Stimulated activated CD8-positive, alpha-beta memory T cell treated with anti-CD3 and anti-CD28 coated beads, Interleukin-15, amount 100 ng/mL, for 4 hours (primary cell): ENCODE measurements at places on chromosomes 16 and 17.

DNA sequence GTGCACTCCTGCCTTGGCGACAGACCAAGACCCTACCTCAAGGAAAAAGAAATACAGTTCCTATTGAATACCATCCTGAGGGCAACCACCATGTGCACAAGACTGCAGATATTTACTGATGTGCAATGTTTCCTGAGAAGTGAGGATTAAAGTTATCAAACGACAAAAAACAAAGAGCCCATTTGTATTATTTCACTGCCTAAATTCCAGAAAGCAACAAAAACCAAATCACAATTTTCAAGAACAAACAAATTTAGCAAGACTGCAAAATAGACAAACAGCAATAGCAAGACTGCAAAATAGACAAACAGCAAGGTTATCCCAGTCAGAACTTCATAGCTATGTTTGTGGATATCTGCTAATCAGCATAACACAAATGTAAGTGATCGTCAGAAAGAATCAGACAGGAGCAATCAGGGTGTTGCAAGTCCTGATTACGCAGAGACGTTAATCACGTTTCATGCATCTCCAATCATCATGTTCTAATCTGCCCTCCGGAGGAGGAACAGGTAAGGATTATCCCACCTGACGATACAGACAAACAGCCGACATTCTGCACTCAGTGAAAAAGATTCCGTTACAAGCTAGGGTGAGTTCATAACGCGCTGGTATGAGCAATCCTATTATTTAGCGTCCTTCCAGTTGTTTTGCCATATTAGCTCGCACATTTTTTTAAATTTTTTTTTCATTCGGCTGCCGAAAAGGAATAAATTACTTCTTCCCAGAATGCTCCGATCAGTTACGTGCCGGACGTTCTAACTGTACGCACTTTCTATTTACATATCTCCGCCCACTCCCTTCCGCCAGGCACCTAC lies 2.9 kb downstream of the TMEM107 start:
- peak; percentile 80 for DNase-seq

DNA sequence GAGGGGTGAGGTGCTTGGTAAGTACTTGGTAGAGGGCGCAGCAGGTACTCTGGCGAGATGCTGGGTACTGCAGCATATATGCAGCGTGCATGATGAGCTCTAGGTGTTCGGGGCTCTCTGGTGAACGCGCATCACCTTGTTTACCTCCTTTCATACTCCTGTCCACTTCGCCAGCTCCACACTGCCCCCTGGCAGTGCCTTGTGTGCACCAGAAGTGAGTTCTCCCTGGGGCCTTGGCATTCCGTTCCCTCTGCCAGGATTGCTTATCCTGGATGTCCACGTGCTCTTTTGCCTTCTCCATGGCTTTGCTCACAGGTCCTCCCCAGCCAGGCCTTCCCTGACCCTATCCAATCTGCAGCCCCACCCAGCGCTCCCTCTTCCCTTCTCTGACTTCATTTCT lies 154.2 kb downstream of the MRM1 start:
- DNase-seq: peak; percentile 6

DNA sequence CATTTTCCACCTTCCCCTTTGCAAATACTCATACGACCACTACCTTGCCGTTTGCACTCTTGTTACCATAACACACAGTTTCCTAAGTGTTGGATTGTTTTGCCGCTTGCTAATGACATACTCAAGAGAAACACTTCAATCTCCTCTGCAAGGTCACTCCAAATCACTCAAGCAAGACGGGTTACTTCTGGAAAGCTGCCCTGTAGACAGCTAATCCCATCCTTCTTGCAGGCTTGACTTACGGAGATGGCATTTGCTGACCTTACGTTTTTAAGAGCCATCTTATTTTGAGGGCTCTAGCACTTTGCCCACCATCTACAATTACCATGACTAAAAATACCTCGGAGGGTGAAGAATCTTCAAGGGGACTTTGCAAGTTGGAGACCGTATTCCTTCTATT lies 46.2 kb downstream of the MYH3 start:
- no peak for DNase-seq

DNA sequence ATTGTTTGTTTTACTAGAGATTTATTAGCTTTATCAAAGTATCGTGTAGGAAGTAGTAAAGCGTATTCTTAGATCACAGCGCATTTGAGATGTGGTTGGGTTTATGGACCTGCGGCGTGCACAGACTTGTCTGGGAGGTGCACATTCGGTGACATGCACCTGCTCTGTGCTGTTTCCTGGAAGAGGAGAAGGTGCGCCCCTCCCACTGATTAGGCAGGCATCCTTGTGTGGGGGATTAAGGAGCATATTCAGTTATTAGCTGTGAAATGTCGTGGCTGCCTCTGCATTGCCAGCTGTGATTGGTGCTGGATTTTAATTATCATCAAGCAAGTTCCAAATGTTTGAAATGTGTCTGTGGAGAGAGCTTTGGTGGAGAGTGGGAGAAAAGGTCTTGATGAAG lies 903.8 kb upstream of the RBFOX1 start:
- no peak for DNase-seq

DNA sequence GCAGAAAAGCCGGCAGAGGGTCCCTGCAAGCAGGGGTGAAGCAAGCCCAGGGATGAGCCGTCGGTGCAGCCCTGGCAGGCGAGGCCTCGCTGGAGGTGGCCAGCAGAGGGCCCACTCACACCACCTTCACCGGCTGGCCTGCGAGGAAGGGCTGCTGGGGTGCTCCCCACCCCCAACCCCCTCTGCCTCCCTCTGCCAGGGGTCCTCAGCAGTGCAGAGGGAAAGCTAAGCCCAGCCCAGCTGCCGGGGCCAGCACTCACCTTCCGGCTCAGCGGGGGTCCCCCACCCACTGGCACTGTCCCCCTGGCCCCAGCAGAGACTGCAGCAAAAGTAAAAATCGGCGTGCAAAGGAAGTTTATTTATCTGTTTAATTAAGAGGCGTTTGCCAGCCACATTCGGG lies 113.4 kb downstream of the ENGASE start:
- no peak for DNase-seq

- DNase-seq: no peak
These were observed 55.1 kb downstream of the ATP2C2 start for GRCh38 chr16:84423416-84423837.

DNA sequence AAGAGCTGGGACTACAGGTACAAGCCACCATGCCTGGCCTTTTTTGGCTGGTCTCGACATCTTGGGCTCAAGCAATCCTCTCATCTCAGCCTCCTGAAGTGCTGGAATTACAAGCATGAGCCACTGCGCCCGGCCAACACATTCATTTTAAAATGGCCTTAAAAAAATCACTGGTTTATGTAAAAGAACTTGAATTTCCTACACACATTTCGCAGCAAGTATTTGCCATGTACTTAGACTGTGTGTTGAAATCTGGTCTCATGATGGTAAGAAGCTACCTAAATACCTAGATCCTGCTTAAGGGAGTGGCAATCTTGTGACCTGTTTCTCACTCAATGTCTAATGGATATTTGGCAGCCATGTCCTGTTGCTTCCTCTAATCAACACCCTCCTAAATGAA lies 8.5 kb upstream of the CYTH1 start:
- no peak for DNase-seq

DNA sequence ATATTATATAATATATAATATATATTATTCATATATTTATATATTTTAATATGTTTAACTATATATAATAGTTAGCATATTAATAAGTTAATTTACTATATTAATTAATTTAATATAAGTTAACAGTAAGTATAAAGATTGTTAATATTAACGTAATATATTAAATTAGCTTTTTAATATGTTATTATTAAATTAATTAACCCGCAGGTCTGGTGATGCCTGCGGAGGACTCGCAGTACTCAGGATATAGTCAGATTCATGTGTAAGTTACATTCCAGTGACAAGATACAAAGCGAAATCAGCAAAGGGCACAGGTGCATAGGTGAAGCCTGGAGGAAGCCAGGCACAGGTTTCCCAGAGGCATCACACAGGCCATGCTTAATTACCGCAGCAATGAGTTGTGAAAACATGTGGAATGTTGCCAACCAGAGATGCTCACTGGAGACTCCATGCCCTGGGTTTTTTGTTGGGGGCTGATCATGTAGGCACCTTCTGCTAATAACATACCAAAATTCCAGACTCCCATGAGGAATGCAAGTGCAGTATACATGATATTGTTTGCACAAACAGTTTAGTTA lies 130.4 kb upstream of the MPHOSPH6 start:
- no peak for DNase-seq

- DNase-seq: no peak
These were observed 16.0 kb upstream of the SP6 start for GRCh38 chr17:47866941-47867340.

- no peak for DNase-seq
These were observed 26.1 kb downstream of the MAPK8IP3 start for GRCh38 chr16:1732071-1732470.

GRCh38 chr17:36824678-36825101 lies 112.6 kb upstream of the LHX1 start:
- DNase-seq: no peak

GRCh38 chr16:22186517-22186916 lies 19.6 kb upstream of the EEF2K start:
- no peak for DNase-seq

DNA sequence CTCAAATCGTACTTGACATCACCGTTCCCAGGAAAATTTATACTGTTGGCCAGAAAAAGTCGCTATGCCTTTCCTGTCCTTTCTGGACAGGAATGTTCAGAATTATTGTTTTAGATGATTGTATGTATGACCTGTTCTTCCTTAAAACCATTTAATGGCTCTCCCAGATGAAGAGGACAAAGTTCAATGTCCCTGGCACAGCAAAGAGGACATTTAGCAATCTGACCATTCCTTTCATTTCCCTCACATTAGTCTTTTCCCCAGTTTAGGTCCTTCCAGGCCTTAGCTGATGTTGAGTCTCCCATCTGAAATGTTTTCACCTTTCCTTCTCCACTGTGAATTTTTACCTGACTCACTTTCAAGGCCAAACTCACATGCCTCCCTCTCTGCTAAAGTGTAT lies 938.9 kb downstream of the CDH11 start:
- DNase-seq: no peak

DNA sequence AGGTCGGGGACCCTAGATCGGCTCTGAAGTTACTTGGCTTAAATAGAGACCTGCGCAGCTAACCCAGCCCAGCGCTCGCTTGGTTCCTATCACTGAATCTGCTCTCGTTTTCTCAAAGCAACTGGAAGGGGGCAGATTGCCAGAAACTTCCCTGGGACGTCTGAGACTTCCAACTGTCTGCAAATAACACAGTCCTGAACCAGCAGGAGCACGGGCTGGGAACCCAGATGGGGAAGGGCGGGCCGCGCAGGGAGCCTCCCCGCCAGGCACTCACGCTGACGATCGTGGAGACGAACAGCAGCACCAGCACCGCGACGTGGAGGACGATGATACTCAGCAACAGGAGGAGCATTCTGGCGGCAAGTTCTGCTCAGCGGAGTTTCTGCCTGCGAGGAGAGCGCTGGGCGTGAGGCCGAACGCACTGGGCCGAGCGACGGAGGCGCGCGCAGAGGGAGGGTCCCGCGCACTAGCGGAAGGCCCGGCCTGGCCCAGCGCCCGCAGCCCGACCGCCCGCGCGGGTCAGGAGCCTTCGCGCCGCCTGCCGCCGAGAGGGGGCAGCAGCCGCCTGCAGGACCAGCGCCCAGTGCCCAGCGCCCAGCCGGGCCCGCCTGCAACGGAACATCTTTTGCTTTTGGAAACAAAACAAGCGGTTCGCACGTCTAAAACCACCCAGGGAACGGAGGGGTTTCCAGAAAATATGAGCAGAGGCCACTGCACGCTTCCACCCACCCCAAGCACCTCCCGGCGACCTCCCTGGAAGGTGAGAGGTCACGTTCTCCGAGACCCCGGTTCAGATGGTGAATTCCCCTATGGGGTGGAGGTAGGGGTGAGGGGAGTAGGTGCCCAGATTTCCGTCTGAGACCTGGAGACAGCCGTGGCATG lies 4.5 kb downstream of the PMP22 start:
- no peak for DNase-seq

DNA sequence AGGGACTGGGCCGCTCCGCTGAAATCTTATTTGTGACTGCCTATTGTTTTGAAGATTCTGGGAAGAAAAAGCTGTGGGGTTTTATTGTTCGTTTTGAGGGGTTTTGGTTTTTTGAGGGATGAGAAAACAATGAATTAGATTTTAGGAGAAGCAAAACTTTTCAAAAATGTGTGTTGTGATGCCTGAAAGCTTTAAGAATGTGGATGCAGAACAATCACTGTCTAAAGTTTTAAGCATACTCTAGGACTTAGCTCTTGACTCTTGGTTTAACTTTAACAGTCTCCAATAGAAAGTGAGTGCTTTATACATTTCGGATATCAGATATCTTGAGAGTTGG lies 899 bp downstream of the CFAP52 start:
- no peak for DNase-seq

- DNase-seq: no peak
These were observed 2.9 kb upstream of the GALK1 start for GRCh38 chr17:75767881-75768280.

DNA sequence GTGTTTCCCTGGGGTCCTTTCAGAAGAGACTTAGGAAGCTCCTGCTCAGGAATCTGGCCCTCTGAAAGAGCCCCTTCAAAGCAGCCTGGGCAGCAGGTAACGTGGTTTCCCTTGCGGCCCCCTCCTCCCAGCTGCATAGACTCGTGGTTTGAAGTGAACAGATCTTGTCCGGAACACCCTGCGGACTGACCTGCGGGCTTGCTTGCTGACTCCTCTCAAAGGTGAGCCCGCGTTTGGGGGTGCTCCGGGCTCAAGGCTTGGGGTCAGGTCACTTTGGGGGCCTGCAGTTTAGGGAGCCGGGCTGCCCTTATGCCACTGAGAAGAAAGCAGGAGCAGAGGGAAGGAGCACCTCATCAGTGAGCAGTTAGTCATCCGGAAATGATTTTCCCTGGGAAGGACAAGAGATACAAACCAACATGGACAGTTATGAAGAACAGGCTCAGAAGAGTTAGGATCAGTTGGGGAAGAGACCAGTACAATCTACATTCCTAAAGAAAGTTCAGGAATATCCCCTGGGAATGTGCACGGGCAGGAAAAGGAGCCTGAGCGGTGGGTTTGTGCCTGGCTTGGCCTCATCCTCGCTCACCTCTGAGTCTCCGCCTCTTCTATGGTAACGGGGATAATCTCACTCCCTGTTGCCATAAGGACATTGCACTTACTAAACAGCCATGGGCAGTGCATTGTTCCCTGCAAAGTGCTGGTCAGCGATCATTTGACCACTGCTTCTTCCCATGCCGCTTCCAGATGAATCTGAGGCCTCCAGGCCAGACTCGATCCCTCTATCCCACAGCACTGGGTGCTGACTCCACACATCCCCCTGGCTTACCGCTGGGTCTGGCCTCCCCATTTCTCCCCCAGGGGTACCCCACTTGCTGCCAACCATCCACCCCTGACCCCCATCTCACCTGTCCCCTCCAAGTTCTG lies 10.0 kb downstream of the LDHD start:
- no peak for DNase-seq

GRCh38 chr17:61239327-61239726 lies 160.3 kb upstream of the TBX2 start:
- DNase-seq: no peak

DNA sequence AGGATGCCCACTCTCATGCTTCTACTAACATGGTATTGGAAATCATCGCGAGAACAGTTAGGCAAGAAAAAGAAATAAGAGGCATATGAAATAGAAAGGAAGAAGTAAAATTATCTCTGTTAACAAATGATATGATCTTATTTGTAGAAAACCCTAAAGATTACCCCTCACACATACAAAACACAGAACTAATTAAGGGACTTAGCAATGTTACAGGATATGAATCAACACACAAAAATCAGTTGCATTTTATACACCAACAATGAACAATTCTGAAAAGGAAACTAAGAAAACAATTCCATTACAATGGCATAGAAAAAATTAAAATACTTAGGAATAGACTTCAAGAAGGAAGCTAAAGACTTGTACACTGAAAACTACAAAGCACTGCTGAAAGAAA lies 2.7 kb upstream of the CAPNS2 start:
- DNase-seq: no peak
